Activated CD4-positive, alpha-beta T cell treated with anti-CD3 and anti-CD28 coated beads, Interleukin-2, Interleukin-4, amounts not matched to agents 100 ng/mL and 50 ng/mL, durations not matched to agents 16 hours and 8 hours (primary cell): ENCODE measurements at places on chromosomes 11 and 22.

- DNase-seq: no peak
Measured at GRCh38 chr22:41132550-41132949, 40.2 kb downstream of the EP300 start.

DNA sequence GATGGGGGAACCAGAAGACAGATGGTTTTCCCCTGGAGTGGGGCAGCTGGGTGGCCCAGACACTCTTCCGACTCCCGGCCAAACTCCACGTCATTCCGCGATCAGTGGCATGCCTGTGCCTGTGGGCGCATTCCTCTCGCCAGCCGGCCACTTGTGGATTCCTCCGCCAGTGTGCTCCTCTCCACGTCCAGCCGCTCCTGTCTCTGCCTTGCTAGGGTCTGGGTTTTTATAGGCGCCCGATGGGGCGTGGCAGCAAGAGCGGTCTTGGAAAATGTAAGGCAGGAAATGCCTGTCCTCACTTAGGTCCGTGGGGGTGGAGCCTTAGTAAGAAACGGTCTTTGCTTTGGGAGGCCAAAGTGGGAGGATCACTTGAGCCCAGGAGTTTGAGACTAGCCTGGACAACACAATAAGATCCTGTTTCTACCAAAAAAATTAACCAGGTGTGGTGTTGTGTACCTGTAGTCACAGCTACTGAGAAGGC is 81.6 kb upstream of the SEPTIN5 start:
- DNase-seq: no peak

GRCh38 chr11:57668434-57668782 is 494 bp downstream of the ZDHHC5 start:
- peak; percentile 32 for DNase-seq

- DNase-seq: no peak
Measured at GRCh38 chr11:5527716-5528115, 11.2 kb upstream of the UBQLNL start.

DNA sequence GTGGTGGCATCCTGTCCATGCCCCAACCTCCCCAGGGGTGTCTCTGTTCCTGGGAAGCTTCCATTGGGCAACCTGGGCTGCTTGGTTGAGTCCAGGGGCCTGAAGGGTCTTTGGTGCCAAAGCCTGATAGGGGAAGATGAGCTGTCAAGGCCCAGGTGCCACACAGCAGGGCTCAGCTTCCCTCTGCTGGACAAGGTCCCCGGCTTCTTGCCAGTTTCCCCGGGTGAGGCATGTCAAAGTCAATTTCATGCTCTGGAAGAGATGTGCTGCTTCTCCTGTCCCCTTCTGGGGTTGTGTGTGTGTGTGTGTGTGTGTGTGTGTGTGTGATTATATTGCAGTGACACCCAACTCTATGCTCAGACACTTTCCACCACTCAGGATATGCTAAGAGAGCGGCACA is 26.9 kb downstream of the TP53I11 start:
- DNase-seq: no peak

GRCh38 chr11:61781585-61781984 is 10.8 kb downstream of the TMEM258 start:
- DNase-seq: no peak

- no peak for DNase-seq
Measured at GRCh38 chr11:97361812-97362378, 972.1 kb downstream of the JRKL start.
